Activated CD8-positive, alpha-beta memory T cell treated with anti-CD3 and anti-CD28 coated beads for 1 hour (primary cell): ENCODE measurements at places on chromosomes 11 and 22.

DNA sequence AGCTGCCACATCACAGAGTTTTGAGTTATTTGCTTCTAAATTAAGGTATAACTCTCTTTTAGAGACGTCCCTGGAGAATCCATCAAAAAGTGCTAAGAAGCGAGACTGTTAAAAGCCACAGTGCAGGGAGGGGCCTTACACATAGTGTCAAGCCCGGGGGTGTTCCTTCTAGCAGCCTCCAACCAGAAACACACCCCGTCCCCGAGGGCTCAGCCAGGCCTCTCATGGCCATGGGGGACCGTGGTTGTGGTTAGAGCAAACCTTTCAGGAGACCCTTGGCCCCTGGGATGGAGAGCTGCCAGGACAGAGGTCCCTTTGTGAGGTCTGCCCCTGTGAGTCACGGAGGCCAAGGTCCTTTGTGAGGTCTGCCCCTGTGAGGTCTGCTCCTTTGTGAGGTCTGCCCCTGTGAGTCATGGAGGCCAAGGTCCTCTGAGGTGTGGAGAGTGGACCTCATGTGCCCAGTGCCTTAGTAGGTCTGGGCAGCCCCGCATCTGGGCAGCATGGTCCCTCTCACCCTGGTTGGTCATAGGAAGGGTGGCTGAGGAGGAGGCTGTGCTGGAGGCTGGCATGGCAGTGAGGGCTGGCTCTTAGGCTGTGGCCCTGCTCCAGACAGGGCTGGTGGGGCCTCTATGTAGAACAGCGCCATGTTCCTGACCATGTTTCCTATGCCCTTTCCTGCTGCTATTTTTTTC lies 5.4 kb downstream of the GNAZ start:
- DNase-seq, result no peak

GRCh38 chr11:69601011-69601975 lies 39.7 kb upstream of the CCND1 start:
- no peak for DNase-seq

GRCh38 chr11:64743591-64744543 lies at the start of gene RASGRP2:
RASGRP2 (minus strand) TSS chr11:64744142; CDS start chr11:64742866, 1,276 bp downstream.
- no peak for DNase-seq

DNA sequence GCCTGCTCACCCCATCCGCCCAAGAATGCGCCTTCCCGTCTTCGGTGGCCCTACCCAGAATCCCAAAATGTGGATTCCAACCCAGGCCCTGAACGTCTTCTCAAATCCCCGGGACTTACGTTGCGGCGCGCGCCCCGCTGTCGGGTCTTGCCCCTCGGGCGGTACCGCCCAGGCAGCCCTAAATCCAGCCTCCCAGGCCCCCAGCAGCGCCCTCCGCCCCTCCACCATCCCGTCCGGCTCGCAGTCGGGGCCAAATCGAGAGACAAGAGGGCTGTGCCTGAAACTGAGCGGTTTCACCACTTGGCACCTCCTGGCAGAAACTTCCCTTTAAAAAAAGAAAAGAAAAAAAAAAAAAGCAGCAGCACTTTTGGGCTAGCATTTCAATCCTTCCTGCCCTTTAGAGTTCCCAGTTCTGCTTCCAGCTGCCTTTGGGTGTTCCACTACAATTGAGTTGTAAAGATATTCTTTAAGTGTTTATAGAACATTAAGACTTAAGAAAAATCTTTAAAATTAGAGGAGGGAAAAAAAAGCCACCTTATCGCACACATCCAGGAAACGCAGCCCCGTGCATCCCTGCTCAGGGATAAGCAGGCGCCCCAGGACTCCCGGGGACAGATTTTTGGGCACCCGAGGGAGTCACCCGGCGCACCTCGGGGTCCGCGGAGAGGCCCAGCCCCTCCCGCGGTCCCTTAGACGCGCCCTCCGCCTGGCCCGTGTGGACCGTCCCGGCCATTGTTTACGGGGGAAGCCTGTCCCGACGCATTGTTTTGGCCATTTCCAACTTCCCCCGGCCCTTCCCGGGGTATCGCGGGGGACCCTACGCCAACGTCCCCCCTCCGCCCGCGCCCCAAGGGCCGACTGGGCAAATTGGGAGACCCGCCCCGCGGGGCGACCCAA lies 57.6 kb downstream of the KCNJ4 start:
- DNase-seq, result no peak

GRCh38 chr11:1829039-1829820 lies 5.6 kb upstream of the SYT8 start:
- no peak for DNase-seq

GRCh38 chr11:88359541-88359940 lies 22.0 kb upstream of the CTSC start:
- no peak for DNase-seq

GRCh38 chr11:12270215-12270797 lies 107.1 kb upstream of the PARVA start:
- no peak for DNase-seq

- no peak for DNase-seq
Measured at GRCh38 chr11:117554601-117555333, 227.1 kb downstream of the CEP164 start.

DNA sequence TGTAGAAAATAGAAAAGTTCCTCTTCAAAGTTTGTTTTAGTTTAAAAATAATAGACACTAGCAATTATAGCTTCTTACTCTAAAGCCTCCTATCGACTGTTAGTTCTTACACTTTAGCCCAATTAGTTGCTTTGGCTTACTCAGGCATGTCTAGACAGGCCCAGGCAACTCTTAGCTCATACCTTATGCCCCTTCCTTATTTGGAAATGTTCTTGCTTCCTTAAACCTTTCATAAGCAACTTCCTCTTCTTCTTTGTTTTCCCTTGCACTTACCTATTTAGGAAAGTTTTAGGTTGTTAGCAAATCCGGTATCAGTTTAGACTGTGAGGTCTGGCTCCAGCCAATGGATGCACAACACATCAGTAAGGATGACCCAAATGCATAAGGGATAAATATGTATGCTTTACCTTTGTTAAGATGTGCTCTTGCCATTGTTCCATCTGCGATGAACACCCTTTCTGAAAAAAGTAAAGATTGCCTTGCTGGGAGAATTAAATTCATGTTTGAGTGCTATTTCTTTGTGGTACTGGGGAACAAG lies 1277.5 kb upstream of the CNTN5 start:
- DNase-seq, result no peak

DNA sequence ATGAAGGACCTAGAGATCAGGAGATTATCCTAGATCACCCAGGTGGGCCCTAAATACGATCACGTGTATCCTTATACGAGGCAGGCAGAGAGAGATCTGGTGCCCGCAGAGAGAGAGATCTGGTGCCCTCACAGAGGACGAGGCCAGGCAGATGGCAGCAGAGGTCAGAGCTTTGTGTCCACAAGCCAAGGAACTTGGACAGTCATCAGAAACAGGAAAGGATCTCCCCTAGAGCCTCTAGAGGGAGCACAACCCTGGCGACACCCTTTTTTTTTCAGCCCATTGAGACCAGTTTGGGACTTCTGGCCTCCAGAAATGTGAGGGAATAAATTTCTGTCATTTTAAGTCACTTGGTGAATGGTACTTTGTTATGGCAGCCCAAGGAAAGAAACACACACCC lies 25.5 kb upstream of the TIMP3 start:
- no peak for DNase-seq

DNA sequence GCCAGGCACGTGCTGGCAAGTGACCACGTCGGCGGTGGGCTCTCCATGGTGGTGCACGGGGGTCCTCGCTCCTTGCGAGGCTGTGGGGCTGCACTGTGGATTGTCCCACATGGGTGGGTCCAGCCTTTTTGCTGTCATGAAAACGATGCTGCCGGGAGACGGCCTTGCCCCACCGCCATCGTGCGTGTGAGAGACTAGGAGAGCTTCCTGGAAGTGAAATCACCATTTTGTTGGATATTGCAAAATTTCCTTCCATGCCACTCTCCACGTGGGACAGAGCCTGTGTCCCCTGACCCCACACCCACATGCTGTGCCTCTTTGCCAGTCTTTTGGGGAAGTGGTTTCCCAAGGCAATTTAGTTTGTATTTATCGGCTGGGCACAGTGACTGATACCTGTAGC lies 18.2 kb upstream of the GRAMD4 start:
- no peak for DNase-seq

- no peak for DNase-seq
Measured at GRCh38 chr11:94581926-94582325, 14.8 kb downstream of the PIWIL4 start.

GRCh38 chr22:30857791-30858190 lies 110.8 kb downstream of the MORC2 start:
- DNase-seq, result no peak

- no peak for DNase-seq
Measured at GRCh38 chr11:117885777-117886176, 9.3 kb upstream of the FXYD6 start.

DNA sequence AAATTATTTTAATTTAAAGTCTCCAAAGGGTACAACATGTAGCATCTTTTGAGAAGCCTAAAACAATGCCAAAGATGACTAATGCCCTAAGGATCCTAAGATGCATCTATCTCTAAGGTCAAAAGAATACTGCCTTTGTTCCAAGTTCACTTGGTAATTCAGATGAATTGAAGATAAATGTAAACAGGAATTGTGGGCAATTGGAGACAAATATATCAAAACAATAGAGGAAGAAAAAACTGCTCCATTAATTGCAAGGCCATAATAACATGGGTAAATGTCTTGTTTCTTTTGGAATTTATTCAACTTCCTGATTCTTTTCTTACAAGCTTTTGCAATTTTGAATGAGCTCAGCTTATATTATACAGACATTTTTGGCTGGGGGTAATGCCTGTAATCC lies 338.6 kb downstream of the TTC28 start:
- no peak for DNase-seq

- no peak for DNase-seq
Measured at GRCh38 chr11:8209208-8209807, 40.5 kb upstream of the RIC3 start.

DNA sequence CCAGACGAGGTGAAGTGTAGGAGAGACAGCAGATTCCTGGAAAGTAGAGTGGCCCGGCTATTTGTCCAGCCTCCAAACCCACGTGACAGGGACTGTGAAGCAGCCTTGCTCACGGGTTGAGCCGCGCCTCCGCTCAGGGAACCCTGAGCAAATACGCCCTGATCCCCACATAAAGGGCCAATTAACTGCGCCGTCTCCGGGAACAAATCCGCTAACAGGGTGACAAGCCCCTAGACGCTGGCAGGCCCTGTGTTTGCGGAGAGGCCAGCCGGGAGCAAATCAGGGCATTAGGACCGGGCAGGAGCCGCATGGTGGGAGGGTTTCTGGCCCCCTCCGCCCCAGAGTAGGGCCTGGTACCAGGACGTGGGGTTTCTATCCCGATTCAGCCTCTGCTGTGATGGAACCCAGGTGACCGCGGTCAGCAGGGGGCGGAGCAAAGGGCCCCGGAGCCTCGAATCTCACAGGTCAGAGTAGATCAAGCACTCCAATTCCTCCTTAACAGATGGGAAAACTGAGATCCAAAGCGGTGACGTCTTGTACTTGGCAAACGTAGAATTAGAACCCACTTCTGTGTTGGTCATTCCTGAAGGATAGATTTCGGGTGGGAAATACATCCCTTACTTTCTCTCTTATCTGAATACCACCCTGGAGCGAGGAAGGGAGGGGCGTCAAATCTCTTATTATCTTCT lies 2.0 kb upstream of the ROBO3 start:
- DNase-seq, result no peak

DNA sequence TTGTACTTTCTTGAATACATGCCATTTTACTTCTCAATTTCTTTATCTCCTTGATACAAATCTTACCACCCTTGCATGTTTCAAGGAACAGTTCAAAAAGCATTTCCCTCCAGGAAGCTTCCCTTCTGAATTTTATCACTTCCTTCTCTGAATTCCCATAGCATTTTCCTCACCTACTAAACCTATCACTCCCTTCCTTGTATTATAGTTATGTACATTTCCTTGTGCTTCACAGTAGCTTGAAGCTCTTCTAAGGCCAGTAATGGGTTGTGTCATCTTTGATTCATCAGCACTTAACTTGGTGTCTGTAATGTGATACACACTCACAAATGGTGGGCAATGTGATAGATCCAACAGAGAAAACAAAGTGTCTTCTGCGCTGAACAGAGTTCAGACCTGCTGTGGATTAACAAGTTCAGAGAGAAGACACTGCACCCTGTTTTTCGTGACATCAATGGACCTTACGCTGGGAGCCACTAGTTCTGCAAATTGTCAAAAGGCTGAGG lies 127.5 kb downstream of the CCDC81 start:
- DNase-seq, result no peak

DNA sequence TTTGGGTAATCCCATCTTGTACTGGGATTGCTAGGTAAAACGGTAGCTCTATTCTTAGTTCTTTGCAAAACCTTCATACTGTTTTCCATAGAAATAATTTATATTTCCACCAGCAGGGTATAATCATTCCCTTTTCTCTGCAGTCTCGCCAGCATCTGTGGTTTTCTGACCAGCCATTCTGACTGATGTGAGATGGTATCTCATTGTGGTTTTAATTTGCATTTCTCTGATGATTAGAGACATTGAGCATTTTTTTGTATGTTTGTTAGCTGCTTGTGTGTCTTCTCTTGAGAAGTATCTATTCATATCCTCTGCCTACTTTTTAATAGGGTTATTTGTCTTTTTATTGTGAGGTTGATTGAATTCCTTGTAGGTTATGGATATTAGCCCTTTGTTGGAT lies 220.9 kb downstream of the PGR start:
- no peak for DNase-seq

- no peak for DNase-seq
Measured at GRCh38 chr22:46047841-46048595, 71.1 kb upstream of the WNT7B start.

DNA sequence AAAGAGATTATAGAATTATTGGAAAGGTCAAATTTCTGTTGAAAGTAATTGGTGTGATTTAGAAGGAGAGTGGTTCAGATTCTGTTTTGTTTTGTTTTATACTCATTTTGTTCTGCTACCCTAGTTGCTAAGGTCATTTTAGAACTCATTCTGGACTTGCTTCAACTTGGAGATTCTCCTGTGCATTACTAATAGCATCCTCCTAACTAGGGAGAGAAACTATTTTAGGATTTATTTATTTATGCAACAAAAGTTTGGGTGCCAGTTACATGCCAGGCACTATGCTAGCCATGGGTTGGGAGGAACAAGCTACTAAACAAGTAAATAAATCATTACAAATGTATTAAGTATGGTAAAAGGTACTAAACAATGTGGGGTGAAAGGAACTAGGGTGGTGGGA lies 84.0 kb downstream of the YAP1 start:
- no peak for DNase-seq

DNA sequence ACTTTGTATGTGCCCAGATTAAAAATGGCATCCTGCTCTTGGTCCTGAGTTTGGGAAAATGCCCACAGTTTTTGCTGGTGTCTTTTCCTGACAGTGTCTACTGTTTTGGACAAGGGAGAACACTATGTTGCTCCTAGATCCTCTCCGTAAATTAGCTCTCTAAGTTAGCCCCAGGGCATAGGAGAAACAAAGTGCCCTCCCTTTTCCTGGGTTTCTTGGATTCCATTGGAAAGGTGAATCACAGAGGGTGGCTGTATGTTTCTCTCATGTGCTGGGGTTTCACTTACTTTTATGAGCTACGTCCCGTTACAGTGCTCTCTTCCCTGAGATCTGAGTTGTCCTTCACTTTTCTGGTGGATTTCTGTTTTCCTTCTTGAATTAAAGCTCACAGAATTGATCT lies 782.8 kb downstream of the CNTN5 start:
- DNase-seq, result no peak

DNA sequence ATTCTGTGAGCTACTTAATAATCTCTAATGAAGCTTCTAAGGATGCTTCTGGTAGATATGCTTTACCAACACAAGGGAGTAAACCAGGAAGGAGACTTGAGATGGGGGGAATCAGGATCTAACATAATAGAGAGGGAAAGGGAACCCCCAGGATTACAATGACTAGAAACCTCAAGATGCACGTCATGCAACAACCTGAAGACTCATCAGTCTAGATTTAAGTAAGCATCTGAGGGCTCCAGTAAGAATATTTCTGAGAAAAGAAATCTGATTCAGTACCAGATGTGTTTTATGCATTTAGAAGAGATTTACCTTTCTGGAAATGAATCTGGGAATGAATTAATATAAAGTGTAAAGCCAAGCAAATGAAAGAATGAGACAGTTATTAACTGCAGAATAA lies 15.2 kb downstream of the KDM4D start:
- DNase-seq, result no peak
